Umbilical cord (tissue), 2 donors: ENCODE measurements at places on chromosomes 5 and 9. TPM values are rescaled to one million over a fixed set of nuclear protein-coding genes. Genes with fewer than 3 reads are reported as not detected.
A peak's percentile ranks its signal among the peaks of the same experiment; 100 is the strongest.

GRCh38 chr5:77003246-77003645 lies 27.0 kb upstream of the AGGF1 start:
- DNase-seq, result no peak

TLX3 gene
- total RNA-seq, result not detected

- DNase-seq, result peak; percentile 63
Measured at GRCh38 chr5:128528637-128529255, 9.3 kb downstream of the FBN2 start.

DNA sequence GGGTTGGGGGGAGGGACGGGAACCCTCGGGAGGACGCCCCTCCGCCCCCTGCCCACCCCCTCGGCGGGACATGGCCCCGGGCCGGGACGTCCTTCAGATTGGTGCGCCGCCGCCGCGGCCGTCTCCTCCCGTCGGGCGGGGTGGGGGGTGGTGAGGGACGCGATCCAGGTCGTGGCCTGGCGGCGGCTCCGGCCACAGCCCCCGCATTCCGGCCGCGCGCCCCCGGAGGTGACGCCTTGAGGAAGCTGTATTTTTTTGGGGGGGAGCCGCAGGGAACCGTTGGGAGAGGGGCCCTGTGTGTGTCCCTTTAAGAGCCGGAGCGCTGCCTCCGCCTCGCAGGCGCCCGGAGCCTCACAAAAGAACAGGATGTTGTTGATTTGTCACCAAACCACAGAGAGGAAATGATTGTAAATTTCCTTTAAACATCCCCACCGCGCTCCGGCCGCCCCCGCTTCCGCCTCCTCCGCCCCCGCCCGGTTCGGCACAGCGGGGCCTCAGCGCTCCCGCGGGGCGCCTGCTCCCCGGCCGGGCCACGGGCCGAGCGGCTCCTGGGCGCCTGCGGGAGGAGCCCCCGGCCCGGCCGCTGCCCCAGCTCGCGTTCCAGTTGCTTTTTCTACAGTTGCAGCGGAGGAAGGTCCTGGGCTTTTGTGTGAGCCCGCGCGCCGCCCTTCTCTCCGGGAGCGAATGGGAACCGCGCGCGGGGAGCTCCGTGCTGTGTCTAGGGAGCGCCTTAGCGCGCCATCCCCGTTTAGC lies 32.1 kb upstream of the SPRY4 start:
- peak; percentile 88 for DNase-seq

RETREG1 gene
- 51.0 TPM for total RNA-seq

CDC20B gene
- total RNA-seq, result 0.96 TPM

DNA sequence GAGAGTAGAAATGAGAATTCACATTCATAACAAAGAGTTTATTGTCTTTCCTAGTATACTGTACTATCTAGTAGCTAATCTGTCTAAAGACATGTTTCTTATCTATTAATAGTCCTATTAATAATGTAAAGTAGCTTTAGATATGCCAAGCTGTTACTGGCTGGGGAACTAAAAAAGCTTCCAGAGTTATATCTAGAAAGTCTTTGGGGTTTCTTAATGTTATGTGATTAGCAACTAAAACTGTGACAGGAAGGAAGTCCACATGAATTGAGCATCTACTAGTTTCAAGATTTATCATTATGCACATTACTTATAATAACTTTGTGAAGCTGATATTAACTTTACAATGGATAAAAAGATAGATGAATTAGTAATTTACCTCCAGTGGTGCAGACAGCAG lies 122.7 kb upstream of the CDKN2B start:
- DNase-seq, result no peak

DNA sequence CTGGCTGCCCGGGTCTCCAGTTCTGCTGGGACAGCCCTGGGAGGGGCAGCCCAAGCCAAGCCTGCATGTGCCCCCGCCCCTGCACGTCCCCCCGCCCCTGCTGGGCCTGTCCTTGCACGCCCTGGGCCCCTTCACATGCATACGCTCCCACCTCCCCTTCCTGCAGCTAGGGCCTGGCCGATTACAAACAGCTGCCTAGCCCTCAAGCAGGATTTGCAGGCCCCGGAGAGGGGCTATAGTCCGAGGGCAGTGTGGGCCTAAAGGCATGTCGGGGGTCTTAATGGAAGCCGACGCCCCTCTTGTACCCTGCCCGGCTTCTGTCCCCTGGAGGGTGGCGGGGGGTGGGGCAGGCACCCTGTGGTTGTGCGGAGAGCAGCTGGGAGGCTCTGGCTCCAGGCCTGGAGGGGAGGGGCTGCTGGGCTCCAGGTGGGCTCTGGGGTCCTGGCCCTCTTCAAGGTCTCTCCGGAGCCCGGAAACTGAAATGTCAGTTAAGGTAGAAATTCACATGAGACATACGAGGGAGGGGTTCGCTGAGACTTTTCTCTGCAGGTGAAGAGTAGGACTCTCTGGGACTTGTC lies 16.9 kb downstream of the COL5A1 start:
- peak; percentile 77 for DNase-seq

DNA sequence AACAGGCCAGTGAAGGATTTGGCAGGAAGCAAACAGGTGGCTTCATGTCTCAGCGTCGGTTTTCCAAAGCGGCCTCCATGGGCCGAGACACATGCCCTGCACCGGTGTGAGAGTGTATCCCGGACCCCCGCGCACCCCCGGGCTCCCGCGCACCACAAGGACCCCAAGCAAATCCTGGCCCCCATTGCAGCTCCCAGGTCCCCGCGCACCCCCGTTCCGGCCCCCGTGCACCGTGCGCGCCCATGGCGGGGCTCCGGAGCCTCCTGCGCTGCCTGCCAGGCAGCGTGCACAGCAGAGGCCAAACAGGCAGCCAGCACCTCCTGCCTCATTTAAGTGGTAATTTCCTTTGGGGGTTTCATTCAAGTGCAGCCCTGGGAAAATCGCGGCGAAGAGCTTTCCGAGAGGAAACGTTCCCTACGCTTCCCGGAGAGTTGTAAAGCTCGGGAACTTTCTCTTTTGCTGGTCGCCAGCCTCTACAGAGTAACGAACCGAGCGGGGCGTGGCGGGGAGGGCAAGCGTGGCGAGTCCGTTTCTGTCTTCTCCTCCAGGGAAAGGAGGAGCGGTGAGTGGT lies 145.5 kb upstream of the SLC24A2 start:
- peak; percentile 32 for DNase-seq

DNA sequence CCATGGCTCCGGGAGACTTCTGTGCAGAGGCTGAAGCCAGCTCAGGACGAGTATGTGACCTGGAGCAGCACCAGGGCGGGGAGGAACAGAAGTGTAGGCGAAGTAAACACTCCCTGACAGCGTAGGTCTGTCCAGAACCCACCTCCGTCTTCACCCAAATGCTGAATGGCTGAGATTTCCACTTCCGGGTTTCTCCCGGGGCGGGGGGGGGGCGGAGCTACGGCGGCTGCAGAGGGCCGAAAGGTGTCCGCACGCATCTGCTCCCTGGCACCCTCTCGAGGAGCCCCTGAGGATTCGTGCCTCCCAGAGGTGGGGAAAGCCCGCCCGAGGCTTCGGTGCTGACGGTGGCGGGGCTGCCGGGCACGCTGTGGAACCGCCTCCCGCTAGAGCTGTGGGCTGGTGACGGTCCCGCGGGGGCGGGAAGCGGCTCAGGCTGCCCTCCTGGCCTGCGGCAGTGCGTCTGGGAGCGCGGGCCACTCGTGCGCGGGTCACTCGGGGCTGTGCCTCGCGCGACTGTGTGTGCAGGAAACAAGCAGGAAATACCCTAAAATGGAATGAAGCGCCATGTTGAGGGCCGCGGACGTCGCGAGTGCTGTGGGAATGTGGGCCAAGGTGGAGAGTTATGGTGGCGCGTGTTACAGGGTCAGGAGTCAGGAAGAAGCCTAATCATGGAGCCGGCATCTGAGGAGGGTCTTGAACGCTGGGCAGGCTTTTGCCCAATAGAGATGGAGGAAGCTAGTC lies 1425.4 kb downstream of the FOXD4L5 start:
- DNase-seq, result peak; percentile 1

GRCh38 chr5:137370096-137371071 lies 128.7 kb downstream of the SPOCK1 start:
- DNase-seq, result peak; percentile 30

DNA sequence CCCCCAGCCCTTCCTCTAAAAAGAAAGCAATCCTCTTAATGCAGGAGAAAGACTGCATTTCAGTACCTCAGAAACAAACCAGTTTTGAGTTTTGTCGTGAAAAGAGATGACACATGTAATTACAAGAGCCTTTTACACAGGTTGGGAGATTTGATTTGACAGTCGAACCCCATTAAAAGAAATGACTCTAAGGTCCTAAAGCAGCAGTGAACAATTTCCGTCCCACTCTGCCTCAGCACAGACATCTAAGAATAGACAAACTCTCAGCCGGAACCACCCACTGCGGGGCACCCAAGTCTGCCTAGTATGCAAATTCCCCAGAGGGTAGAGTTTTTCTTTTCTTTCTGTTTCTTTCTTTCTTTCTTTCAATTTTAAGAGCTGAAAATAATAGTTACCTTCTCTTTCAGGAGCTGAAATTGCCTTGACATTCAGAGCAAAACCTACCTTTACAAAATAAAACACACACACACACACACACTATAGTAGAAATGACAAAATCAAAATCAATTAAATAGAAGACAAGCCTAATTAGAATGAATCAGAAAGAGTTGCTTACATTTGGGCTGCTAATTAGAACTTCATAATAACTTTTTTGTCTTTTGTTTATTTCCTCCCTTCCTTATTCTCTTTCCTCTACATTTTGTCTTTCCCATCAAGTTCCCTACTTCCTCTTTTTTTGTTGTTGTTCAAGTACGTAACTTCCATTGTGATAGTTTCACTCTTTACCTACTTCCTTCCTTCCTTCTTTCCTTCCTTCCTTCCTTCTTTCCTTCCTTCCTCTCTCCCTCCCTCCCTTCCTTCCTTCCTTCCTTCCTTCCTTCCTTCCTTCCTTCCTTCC lies 65.1 kb downstream of the BASP1 start:
- peak; percentile 39 for DNase-seq

IL13 gene
- not detected for total RNA-seq

DNA sequence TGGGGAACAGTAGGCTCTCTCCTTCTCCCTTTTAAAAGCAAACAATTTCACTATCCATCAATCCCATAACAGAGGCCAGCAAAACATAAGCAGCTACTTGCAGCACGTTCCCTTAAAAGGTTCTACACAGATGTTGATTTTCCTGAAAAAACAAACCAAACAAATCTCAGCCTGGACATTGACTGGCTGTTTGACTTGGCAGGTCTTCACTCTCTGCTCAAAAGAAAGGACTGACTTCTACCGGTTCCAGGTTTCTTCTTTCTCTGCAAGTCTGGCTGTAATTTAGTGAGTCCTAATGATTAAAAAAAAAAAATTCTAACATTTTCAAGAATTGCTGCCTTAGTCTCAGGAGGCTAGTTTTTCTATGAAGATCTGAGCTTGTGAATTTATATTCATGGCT lies 203.1 kb upstream of the EFNA5 start:
- DNase-seq, result no peak

FAXDC2 gene
- 32.3 TPM for total RNA-seq

AHRR gene
- total RNA-seq, result 18.3 TPM

PTGR1 gene
- total RNA-seq, result 21.7 TPM

KLHL9 gene
- 42.9 TPM for total RNA-seq

DNA sequence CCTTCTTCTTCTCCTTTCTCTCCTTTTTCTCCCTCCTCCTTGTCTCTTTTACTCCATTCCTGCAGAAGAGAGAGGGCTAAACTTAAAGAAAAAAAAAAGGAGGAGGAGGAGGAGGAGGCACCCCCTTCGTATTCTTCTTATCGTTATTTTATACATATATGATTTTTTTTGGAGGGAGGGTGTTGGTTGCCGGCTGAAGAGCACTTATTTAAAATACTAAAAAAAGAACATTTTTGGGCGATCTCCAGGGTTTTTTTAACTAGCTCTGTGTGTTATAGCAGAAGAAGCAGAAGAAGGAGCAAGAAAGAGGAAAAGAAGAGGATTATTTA lies 381 bp downstream of the NR2F1 start:
- DNase-seq, result no peak

GRCh38 chr9:97109194-97109811 lies 70.4 kb upstream of the CTSV start:
- DNase-seq, result peak; percentile 14

GRCh38 chr5:81825237-81825636 lies 74.3 kb upstream of the SSBP2 start:
- DNase-seq, result peak; percentile 44

DNA sequence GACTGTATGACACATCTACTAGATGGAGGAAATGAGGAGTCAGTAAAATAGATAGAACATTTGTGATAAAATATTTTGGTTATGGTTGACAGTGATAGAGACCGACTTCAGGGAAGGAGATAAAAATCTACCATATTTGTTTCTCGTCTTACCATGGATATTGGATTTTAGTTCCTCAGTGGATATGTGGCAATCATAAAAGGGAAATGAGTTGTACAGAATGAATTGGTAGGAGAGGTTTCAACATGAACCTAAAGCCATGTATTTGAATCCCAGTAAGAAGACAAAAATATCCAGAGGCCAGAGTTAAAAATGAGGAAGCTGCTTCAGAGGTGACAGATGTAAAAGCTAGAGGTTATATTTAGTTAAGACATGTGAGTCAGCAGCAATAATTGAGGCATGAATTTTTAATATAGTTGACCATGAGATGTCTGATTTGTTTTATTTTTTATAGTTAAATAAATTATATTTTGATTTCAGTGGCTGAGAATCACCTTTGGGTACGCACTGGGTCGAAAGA lies 480.4 kb upstream of the TUSC1 start:
- DNase-seq, result no peak

GRCh38 chr9:27586304-27586703 lies 13.0 kb upstream of the C9orf72 start:
- DNase-seq, result no peak

NAIP gene
- 49.4 TPM for total RNA-seq

DNA sequence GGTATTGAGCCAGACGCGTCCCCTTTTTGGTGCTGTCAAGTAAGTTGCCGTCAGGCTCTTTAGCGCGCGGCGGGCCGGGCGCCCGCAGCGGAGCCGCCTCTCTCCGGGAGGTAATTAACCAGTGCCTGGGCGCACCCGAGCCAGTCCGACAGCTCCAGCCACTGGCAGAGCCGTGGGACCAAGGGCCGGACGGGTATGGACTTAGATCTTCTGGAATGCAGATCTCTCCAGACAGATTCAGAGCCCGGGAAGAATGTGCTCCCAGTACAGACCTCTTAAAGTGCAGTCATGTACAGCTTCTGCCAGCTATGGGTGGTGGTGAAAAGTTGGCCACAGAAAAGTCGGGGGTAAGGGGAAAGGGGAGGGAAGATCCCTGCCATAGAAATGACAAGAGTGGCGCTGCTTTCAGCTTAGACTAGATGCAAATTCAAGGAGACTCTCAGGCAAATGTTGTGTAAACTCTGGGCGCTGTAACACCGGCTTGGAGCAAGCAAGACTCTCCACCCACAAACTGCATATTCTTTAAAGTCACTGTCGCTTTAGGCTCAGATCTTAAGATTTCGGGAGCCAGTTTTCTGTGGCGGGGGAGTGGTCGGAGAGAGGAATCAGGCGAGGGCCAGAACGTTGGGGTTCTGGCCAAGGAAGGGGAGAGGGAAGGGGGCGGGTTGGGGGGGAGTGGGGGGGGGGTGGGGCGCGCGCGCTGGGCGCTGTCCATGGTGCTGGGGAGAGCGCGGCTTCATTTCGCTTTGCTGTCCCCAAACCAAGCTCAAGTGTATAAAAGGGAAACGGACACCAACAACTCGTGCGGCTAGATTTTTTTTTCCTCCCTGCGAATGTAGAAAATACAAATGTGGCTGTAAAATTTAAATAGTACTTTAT lies 29.2 kb downstream of the NR2F1 start:
- DNase-seq, result no peak

RORB gene
- total RNA-seq, result 1.7 TPM

GRCh38 chr5:95973793-95974325 lies 12.2 kb upstream of the ELL2 start:
- no peak for DNase-seq
